ENCODE measurements at places on chromosomes 2 and 18.

DNA sequence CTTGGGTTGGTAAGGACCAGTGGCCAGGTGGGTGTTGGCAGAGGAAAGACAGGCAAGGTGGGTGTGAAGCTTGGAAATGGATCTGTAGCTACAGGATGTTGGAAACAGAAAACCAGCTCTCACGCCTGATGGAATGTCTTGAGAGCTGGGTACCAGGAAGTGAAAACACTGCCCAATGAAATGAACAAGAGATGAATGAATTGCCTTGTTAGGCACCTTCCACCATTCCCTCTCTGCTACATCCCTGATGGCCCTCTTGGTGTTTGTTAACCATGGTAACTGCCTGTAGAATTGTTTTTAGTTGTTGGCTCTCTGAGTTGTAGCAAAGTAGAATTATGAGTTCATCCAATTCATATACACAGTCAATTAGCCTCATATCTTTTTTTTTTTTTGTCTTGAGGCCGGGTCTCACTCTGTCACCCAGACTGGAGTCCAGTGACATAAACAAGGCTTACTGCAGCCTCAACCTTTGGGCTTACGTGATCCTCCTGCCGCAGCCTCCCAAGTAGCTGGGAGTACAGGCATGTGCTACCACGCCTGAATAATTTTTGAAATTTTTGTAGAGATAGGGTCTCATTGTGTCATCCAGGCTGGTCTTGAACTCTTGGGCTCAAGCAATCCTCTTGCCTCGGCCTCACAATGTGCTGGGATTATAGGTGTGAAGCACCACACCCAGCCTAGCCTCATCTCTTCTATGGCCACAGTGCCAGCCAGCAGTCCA, 9.5 kb downstream of the KCMF1 start:
- DNase-seq, result no peak

DNA sequence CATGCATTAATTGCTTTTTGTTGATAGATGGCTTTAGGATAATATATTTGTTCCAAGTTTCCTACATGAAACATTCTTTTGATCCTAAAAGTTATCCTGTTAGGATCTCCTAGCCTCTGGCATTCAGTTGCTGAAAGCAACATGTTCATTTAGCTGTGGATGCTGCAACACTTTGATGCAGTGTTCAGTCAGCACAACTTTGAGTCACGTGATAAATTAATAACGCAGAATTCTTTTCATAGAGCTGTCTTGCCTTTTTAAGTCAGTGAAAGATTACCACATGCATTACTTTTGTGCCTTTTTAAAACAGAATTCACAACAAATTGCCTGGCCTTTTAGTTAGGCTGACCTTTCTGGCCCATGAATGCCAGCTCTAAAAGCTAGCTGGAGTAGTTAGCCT, 1467.9 kb upstream of the ZEB2 start:
- DNase-seq, result no peak

DNA sequence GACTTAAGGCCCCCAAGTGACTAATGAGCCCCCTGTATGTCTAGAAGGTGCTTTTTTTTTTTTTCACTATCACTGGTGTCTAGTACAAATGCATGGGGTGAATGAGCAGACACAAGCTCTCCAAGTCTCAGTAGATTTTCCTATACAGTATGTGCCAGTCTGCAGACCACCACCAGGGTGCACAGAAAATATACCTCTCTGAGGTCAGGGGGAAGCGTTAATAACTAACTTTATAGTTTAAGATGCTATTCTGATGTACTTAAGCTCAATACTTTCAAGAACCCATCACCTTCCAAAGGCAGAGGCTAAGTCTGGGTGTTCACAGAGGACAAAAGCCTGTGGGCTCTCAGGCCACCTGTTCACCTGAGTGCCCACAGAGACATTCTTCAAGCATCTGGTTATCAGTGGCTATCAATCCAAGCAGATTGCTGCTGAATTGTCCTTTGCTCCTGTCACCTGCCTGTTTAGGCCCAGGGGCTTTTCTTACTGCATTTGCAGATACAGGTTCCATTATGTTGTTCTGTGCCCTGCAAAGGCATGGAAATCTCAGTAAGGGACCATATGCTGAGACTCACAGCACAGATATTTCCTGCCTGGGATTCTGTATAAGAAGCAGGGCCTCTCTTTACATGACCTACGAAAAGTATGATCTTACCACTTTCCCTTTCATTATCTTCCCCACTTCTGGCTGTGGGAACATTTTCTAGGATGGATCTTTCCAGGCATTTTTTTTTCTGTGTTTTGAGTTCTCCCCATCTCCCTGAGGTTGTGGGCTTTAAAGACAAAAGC, 534.6 kb downstream of the TNS1 start:
- DNase-seq, result no peak

DNA sequence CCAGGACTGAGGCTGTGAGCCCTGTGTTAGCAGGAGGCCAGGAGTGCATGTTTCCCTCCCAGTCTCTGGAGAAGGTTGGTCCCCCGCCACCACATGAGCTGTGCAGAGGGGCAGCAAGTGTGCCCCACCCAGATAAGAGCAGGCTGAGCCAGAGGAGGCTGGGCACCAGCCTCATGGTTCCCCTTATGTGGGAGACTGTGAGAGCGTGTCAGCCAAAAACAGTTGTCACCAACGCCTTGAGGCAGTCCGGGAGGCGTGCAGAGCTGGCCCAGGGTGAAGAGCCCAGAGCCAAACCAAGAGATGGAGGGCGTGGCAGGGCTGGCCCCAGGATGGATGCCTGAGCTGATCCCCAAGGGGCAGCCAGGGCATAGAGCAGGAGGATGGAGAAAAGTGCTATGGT, 128.7 kb upstream of the GLI2 start:
- DNase-seq, result no peak

- no peak for DNase-seq
Observed at GRCh38 chr18:63112706-63113105, 206.9 kb downstream of the BCL2 start.

DNA sequence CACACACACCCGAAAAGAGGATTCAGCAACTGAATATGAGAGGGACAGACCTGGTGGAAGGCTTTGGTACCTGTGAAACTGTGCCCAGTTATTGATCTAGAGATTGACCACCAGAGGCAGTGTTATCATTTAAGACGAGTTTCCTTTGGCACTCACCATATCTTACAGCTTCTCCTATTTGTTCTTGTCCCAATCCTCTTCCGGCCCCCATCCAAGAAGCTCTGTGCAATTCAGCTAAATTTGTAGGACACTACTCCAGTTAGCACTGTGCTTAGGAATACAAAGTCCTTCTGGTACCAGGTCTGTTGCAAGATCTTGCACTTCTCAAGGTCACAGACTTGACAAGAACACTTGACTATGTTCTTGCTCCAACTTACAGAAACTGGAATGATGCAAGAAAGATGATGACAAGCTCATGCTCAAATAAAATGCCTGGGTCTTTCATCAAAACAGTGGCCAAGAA, 177.7 kb downstream of the TMEM247 start:
- no peak for DNase-seq

GRCh38 chr2:134079373-134079772, 174.5 kb upstream of the MGAT5 start:
- DNase-seq, result no peak

GRCh38 chr2:229111744-229112143, 159.3 kb downstream of the PID1 start:
- DNase-seq, result no peak

DNA sequence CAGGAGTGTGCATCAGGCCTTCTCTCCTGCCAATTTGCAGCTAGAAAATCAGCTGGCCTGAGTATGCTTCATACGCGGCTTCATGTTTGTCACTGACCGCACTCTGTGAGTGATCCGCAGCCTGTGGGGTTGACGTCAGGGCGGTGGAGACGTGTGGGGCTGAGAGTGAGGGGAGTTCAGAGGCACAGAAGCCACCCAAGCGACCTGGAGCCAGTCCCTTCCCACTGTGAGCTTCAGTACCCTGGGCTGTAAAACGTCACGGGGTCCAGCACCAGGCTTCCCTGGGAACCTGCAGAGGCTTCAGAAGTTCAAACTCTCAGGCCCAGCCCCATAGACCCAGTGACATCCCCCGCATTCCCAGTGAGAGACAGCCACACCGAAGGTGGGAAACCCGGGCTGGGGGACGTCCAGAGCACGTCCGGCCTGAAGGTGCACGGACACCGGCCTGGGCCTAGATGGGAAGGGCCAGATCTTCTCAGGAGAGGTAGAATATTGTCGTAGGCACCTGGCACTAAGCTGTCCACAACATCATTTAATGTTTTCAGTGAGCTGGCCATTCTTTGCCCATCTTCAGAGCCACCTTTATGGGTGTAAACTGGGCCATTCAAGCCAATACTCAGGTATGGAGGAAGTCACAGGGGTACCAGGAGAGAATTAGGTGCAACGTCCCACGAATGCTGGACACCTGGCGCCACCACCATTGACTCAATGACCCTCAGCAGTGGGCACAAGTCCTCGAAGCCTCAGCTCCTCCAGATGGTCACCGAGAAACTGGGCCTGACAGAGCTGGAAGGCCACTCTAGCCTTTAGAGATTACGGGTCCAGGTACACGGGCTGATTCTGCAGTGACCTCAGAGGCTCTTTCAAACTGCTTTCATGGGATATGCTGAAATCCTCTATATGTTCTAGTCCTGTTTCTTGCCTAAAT, 235.6 kb upstream of the MYT1L start:
- no peak for DNase-seq

GRCh38 chr18:55038162-55038561, 78.9 kb upstream of the CCDC68 start:
- no peak for DNase-seq

- DNase-seq, result no peak
Observed at GRCh38 chr2:38935568-38936172, 46.0 kb downstream of the ARHGEF33 start.

GRCh38 chr2:105780606-105781005, 35.9 kb downstream of the NCK2 start:
- no peak for DNase-seq

DNA sequence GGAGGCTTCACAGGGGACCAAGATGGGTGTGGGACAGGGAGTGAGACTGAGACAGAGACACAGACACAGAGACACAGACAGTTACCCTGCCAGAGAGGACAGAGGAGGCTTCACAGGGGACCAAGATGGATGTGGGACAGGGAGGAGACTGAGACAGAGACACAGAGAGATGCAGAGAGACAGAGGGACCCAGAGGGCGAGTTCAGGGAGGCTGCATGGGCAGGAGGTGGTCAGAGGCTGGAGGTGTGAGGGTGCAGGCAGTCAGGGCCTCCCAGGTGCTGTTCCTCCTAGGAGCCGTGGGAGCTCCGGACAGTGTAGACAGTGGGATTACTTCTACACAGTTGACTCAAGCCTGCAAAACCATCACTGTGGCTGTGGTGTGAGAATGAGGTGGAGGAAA, 206.2 kb upstream of the PXDN start:
- DNase-seq, result no peak

DNA sequence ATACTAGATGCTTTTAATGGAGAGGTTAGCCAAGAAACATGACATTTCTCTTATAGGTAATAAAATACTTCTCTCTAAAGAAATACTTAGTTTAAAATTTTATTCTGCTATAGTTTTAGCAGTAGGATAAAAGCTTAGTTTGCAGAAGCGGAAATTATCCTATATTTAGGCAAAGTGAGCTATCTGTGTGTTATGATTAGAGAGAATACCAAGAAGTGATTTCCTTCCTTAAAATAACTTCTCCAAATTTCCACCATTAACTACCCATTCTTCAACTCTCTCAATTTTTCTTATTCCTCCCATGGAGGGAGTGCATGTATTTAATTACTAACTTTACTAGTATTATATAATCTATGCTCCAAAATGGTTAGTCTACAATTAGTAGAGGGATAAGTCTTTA, 15.8 kb upstream of the IL1RL1 start:
- DNase-seq, result no peak

DNA sequence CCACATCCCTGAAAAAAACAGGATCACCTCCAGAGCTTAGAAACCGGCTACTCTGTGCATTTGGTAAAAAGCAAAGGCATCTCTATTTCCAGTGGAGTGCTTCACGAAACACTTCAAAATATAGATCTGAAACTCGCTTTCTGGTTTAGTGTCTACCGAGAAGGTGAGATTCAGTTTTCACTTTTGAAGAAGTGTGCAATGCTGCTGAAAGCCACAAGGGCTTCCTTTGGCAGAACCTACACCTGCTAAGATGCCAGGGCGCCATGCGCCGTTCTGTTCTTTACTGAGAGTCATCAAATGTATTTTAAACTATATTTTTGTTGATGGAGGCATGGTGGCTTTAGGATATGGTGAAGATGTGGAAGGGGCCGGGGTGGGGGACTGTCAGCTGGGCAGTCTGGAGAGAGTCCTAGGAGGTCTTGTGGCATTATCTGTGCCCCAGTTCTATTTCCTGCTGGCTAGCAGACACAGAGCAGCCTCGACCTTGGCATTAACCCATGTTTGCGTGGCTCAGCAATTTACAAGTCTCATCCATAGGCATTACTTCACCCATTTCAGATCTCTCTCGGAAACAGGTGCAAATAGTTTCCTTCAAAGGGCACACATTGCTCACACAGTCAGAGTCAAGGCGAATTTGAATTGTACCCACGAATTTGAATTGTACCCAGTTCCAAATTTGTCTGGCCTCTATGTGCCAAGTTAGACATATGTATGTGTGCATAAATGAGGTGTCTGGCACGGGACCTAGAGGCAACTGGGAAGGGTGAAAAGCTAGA, 46.7 kb upstream of the KCNF1 start:
- DNase-seq, result no peak

DNA sequence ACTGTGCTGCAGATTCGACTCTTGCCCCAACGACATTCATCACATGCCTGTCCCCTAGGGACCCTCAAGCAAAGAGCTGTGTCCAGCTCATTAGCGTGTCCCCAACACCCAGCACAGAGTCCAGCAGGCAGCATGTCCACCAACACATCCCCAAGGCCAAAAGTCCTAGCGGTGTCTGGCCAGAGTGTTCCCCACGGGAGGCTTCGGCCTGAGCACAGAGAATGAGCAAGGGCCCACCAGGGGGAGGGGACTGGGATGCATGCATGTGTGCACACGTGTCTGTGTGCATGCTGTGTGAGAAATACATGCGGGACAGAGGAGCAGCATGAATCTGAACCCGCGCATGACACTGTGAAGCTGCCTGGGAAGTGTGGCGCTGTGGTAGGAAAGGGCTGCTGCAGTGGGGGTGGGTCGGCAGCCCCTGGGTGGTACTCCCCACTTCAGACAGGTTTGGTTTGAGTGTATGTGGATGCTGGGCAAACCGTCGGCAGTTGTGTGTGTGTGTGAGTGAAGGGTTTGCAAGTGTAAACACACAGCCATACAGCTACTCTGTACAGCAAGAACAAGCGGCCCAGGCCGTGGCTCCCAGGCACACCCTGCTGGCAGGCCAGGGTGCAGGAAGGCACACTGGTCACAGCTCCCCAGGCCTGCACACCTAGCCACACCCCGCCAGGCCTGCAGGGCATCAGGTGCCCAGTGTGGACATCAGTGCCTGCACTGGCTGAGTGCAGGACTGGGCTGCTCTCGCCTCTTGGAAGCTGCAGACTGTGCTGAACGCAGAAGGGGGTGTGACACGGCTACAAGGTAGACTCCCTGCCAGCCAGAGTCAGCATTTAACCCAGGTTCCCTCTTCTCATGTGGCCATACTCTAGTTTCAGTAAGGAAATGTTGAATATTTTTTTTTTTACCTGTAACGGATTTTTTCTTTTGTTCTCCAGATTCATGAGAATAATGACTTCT, 19.5 kb upstream of the HES6 start:
- no peak for DNase-seq

All from stimulated activated CD8-positive, alpha-beta memory T cell treated with anti-CD3 and anti-CD28 coated beads, Interleukin-7, amount 100 ng/mL, for 1 hour (primary cell).